Right renal cortex interstitium (tissue), 3 donors: ENCODE measurements at places on chromosomes 6 and 20.

DNA sequence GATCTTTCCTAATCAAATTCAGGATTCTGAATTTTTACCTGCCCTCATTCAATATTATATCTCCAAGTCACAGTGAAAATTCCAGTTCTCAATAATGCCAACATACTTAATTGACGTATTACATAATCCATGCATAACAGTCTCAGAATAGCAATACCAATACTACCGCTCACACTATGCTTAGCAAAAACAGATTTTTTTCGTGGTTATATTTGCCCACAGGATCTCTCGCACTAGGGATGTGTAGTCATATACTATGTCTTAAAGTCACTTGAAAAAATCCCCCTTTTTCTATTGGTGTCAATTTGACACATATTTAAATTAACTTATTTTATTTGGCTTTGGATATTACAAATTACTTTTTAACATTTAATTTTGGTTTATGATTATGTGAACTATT, 323.1 kb upstream of the SLC35B3 start:
- DNase-seq: no peak

DNA sequence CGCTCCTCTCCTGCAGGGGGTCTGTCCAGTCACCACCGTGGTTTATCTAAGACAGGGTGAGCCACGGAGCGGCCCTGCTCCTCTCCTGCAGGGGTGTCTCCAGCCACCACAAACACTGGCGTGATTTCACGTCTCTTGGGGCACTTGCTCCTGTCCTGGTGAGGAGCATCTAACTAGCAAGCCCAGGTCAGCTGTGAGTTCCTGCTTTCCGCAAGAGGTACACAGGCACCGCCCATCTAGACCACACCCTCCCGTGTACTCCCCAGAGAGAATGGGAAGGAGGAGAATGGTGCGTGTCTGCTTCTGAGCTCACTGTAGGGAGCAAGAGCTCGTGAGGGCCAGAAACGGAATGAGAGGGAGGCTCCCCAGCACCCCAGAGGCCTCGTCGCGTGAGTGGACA, 40.7 kb downstream of the DACT2 start:
- no peak for DNase-seq

GRCh38 chr20:60857708-60858107, 394.4 kb upstream of the CDH4 start:
- no peak for DNase-seq

DNA sequence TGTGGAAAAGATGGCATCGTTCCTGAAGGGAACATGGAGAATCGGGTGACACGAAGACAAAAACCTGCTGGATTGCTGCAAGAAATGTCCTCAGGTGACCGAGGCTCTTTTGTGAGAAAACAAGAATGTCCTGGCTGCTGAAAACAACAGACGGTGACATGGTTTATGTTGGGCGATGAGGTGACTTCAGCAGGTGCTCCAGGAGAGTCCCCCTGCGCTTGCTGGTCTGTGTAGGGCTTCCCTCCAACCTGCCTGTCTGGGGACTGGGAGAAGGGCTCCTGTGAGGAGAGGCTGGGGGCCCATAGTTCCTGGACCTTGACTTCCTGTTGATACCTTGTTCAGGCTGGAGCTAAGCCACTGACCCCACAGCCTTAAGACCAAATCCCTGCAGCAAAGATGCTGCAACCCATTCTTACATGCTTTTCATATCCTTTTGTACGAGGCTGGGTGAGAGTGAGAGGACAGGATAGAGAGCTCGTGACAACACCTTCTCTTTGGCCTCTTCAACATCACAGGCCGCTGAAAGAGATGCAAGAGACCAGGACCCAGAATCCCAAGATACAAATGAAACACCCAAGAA, 134.8 kb downstream of the CD83 start:
- no peak for DNase-seq
